ENCODE measurements at places on chromosomes 2 and 18.

DNA sequence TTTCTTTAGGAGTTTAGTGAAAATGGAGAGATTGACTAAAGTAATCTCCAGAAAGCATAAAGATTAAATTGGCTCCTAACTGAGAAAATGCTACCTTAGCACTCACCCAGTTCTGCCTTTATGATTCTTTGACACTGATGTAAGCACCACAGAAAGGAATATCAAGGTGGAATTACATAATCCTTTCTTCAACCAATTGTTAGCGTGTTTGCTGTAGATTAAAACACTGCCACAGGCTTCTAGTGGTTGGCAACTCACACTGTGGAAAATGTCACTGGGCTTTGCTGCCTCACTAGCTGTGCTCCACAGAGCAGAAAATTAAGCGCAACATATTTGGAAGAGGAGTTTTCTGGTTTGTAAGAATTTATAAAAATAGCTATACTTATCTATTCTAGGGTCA is 104.1 kb downstream of the DLGAP1 start:
- no peak for DNase-seq

- peak; percentile 37 for DNase-seq
These were observed 443 bp downstream of the CPSF3 start for GRCh38 chr2:9423922-9424272.

GRCh38 chr2:8146132-8147005 is 535.5 kb upstream of the ID2 start:
- DNase-seq, result no peak

DNA sequence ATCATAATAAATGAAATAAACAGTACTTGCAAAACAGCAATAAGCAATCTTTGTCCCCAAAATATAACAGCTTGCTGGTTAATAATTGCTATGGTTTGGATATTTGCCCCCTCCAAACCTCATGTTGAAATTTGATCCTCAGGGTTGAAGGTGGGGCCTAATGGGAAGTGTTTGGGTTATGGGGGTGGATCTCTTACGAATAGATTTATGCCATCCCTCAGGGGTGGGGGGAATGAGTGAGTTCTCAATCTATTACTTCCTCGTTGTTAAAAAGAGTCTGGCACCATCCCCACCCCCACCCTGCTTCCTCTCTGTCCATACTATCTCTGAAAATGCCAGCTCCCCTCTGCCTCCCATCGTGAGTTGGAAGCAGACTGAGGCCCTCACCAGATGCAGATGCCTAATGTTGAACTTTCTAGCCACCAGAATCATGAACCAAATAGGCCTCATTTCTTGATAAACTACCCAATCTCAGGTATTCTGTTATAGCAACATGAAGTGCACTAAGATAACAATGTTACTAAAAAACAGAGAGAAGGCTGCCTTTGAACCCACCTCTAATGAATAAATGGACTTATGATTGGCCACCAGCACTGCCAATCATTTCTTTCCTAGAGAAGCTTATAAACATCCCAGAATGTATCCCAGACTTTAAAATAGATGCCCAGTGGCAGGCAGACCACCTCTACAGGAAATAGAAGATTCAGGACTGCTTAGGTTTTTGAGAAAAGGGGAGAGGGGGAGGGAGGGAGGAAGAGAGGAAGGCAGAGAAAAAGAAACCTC is 90.1 kb downstream of the ALPK2 start:
- no peak for DNase-seq

DNA sequence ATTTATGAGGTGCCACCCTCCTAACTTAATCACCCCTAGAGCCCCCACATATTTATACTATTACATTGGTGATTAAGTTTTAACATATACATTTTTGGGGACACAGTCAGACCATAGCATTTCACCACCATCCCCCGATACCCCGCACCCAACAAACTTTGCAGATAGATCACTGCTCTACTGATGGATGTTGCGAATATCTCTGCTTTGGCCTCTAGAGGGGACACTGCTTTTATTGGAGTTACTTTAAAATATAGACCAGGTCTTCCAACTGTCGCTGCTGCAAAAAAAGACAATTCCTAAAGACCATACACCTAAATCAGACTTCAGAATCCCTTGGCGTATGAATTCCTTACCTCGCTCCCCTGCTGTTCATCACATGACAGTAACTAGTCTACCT is 115.8 kb upstream of the FSHR start:
- DNase-seq, result no peak

GRCh38 chr18:74264303-74265020 is 27.3 kb downstream of the CYB5A start:
- DNase-seq, result no peak

DNA sequence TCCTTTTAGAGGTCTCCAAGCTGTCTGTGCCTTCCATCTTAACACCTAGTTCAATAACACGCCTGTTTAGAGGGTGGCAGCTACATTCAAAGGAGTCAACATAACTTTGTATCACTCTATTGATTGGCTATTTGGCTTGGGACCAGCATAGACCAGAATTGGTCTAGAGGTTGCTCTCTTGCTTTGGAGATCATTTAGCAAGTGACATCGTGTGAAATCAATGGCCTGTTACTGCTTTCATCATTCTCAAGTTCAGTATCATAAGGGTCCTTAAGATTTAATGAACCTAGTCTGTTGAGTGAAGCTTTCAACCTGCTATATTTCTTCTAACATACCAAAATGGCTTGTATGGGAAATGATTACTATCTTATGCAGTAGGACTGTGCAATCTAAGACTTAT is 768.2 kb downstream of the NRXN1 start:
- DNase-seq, result no peak

GRCh38 chr2:115196587-115196986 is 754.1 kb downstream of the DPP10 start:
- DNase-seq, result no peak

DNA sequence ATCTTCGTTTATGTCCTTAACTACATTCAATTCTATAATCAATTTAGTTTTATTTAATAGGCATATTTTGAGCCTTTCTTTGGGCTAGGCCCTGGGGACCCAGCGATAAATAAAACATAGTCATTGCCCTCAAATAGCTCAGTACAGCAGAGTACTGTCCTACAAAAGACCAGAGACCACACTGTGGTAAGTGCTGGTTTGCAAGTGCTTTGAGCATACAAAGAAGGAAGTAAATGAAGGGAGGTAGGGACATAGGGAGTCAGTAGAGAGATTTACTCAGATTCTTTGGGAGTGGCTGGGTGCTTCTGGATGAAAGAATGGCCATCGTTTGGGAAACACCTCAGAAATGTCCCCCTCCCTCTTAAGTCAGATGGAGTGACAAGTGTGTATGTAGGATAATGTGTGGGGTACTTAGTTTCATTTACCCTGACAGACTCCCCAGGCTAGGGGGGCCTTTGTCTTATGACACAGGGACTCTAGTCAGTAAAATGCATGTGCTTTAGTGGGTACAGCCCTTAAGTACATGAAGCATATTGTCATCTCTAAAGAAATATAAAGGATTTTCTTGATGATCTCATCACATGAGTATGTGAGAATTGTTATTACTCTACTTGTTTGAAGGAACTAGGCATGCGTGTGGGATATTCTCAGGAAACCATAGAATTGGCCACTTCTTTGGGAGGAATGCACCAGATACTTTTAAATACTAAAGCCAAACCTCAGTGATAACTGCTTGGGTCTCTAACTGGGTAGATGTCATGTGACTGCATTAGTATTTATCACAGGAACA is 35.1 kb downstream of the MAPRE2 start:
- no peak for DNase-seq

DNA sequence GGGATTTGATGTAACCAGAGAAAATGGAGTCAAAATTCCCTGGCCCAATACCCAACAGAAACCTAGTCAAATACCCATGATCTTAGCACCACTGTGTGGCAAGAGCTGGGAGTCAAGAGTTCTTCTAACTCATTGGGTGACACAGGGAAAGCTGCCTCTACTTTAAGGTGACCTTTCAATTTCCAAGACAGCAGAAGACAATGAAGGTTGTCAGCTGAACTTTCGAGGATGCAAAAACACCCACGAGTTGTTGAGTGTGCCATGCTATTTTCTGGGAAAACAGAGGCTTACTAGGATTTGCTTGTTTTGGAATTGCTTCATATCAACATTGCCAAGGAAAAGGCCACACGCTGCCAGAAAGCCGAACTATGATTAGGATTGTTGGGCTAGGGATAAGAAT is 61.6 kb upstream of the CYRIA start:
- no peak for DNase-seq

GRCh38 chr2:143289025-143289424 is 159.8 kb downstream of the ARHGAP15 start:
- no peak for DNase-seq

DNA sequence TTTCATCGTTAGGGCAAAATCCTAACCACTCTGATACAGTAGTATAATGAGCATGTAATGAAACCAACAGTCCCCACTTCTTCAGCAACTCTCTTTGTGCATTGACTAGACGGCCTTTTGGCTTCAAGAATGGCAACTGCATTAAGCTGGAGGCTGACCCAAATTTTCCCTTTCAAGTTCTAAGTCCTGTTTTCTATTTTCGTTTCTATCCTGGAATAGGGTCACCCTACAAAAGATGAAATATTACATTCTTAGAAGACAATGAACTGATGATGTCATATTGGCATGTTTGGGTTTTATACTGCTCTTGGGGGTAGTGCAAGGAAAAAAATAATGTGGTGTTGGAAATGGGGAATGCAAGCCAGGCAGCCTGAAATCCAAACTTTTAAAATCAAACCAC is 254.4 kb downstream of the ETAA1 start:
- DNase-seq, result no peak

DNA sequence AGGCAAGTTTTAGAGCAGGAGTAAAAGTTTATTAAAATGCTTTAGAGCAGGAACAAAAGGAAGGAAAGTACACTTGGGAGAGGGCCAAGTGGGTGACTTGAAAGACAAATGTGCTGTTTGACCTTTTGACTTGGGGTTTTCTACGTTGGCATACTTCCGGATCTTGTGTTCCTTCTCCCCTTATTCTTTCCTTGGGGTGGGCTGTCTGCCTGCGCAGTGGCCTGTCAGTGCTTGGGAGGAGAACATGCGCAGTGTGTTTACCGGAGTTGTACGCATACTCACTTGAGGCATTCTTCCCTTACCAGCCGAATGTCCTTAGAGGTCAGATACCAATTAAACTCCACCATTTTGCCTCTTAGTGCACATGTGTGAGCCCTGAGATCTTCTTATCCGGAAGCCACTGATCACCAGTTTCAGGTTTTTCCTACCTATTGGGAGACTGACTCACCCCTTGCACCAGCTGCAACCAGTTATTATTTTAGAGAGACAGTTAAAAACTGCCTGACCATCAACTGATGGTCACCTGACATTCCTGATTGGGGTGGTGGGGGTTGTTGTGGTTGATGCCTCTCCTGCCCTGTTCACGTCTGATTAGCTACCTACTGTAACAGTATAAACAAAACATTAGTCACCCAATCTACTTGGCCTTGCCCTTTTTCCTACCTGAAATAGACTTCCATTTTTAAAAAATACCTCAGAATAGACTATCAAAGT is 67.5 kb downstream of the NYAP2 start:
- DNase-seq, result no peak

- no peak for DNase-seq
These were observed 1085.3 kb upstream of the CNTNAP5 start for GRCh38 chr2:122939796-122940195.

DNA sequence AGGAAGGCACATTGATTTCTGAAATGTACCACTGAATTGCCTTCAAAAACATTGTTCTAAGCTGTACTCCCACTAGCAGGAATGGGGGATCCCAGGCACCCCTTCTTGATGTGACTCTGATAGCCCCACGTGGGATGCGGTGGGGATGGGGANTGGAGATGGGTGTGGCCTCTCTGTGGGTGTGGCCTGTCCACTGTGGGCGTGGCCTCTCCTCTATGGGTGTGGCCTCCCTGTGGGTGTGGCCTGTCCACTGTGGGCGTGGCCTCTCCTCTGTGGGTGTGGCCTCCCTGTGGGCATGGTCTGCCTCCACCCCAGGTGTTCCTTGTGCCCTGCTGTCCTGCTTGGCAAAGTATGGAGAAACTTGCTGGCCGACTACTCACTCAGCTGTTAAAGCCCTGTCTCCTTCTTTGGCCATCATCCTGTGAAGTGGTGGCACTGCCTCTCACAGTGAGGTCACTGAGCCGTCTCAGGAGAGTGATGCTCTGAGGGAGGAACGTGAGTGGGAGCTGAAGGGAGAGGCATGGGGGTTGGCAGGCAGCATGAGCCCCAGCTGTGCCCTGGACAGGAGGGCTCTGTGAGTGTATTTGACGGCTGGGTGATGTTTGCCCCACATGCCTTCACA is 6.7 kb upstream of the PARD6G start:
- no peak for DNase-seq

DNA sequence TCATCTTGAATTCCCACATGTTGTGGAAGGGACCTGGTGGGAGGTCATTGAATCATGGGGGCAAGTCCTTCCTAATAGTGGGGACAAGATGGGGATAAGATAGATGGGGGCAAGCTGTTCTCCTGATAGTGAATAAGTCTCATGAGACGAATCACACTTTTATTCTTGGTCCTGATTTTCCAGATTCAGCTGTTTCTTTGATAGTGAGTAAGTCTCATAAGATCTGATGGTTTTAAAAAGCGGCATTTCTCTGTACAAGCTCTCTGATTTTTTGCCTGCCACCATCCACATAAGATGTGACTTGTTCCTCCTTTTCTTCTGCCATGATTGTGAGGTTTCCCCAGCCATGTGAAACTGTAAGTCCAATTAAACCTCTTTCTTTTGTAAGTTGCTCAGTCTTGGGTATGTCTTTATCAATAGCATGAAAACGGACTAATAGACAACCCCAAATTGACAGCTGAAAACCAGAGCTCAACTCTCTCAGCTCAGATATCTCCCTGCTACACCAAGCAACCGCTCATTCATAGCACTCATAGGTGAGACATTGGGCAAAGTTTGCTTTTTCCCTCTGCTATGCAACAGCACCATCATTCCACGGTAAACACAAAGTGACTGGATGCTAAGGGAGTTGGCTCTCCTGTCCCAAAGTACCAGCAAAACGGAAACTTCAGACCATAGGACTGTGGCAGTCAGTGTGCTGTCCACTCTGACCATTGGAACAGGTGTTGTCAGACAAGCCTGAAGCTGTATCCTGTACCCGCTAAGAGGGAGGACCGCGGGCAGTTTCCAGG is 44.9 kb upstream of the TBC1D8 start:
- no peak for DNase-seq

GRCh38 chr2:61016392-61017002 is 1.0 kb upstream of the PEX13 start:
- DNase-seq, result no peak

DNA sequence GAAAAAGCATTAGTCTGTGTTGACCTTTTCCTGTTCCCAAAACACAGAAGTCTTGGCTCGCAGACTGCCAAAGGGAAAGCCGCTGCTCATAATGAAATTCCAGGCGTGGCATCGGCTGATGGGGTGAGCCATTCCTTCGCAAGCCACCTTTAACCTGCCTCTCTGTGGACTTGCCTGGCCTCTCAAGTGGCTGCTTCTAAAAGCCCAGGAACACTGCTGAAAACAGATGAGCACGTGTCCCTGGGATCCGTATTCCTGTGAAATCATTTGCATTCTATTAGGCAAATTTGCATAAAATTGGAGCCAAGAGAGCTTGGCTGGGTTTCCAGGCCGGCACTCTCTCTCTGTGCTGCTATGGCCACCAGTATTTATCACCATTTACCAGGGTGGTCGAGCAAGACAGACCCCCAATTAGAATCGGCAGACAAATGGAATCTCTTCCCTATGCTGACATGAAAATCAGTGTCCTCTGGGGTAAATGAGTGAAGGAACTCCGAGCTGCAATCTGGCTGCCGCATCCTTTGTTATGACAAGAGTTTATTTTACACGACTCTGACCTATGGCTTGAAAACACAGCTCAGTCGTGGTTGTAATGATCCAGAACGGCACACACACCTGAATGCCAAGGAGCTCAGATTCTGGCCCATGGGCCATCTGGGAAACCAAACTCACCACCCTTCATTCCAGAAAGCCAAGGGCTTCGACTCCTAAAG is 21.7 kb downstream of the BCL2 start:
- no peak for DNase-seq

- no peak for DNase-seq
These were observed 82.5 kb downstream of the KCNS3 start for GRCh38 chr2:17960925-17961324.
